ENCODE measurements at places on chromosomes 13 and 19. TPM values are rescaled to one million over a fixed set of nuclear protein-coding genes. Genes with fewer than 3 reads are reported as not detected.

Gene CDC42EP5
- 20.3 TPM for total RNA-seq

Gene CPT1C
- 17.0 TPM for total RNA-seq

- no peak for DNase-seq
These were observed 128.8 kb downstream of the GGACT start for GRCh38 chr13:100459747-100460146.

DNA sequence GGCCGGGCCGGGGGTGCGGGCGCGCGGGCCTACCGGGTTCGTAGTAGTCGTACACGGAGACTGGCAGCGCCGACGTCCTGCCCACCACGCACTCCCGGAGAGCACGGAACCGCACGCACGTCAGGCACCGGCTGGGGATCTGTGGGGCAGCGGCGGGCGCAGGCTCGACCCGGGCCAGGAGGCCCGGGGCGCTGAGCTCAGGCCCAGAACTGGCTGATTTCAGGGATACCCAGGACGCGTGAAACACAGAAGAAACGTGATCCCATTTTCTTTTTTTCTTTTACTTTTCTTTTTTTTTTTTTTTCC, 9.0 kb downstream of the F2RL3 start:
- DNase-seq: peak; percentile 86

Gene PLPPR3
- total RNA-seq: 0.36 TPM

Gene CTXN1
- total RNA-seq: 1.5 TPM

DNA sequence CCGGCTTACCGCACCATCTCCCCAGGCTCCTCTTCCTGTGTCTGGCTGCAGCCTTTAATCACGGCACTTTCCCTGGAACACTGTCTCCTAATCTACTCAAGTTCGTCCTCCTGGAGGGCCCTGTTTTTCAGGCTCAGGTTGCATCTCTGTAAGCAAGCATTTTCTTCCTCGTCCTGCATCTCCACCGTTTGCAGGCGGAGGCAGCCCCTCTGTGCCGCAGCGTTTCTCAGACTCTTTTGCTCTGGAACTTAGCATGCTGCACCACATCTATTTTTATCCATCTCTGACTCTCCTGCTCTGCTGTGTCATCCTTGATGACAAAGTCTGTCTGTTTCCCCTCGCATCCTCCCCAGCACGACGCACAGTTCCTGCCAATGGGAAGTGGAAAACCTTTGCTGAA, 117.5 kb downstream of the ATP8A2 start:
- DNase-seq: no peak

- peak; percentile 87 for DNase-seq
These were observed 977 bp upstream of the IL17D start for GRCh38 chr13:20702530-20702914.

Gene KIR2DL1
- not detected for total RNA-seq

GRCh38 chr13:40589285-40590109, 76.9 kb downstream of the FOXO1 start:
- peak; percentile 60 for DNase-seq

DNA sequence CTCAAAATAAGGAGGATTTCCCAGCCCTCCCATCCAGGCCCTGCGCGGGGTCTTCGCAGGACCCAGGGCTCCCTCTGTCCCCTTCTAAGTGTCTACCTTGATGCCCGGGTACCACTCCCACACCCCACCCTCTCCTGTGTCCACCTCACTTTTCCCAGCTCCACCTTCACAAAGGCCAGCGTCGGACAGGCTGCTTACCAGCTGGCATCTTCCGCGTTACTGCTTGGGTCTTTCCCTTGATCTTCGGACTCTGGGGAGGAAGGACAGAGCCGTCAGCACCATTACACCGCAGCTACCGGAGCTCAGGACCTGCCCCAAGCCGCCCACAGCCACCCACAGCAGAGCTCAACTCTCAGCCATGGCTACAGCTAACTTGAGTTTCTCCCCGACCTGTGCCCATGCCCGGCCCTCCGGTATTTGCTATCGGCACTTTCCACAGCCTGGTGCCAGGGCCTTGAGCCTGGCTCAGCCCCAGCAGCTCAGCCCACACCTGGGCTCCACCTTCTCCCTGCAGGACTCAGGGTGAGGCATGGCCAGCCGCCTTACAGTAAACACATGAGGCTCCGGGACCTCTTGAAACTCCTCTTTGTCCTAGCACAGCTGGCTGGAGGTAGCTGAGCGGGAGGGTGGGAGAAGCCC, 3.8 kb downstream of the C13orf46 start:
- no peak for DNase-seq

DNA sequence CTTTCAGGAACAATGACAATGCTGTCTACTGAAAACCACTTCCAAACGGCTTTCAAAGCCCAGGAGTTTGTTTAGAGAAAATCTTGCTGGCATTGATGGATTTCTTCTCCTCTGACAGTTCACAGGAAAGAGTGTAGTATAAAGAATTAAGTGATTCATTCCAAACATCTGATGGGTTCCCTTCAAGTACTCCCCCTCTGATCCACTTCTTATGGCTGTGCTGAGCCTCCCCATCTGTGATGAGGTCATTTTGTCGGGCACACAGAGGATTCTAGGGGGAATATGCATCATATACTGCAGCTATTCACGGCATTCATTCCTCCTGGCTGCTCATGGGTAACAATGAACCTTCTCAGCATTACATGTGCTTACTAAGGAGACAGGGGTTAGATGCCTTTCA, 107.9 kb downstream of the RGCC start:
- DNase-seq: peak; percentile 95

DNA sequence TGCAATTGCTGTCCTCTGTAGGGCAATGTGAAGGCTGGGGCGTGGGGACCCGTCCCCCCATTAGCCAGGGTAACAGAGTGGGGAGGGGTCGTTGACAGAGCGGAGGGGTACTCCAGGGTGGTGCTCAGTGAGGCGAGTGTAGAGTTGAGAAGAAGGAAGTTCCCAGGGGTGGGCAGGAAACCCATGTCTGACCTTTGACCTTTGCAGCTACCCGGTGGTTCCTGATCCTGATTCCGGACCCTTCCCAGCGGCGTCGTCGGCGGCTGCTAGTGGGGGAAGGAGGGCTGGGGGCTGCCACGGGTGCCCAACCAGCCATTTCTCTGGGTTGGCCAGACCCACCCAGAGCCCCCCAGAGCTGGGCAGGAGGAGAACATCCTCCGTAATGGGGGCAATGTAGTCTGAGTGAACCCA, 2.1 kb upstream of the PLVAP start:
- peak; percentile 37 for DNase-seq

Gene LMTK3
- total RNA-seq: not detected

Gene PNMA8C
- 0.36 TPM for total RNA-seq

GRCh38 chr13:99299256-99299919, 7.8 kb downstream of the GPR183 start:
- no peak for DNase-seq

- DNase-seq: no peak
These were observed 205.4 kb downstream of the SHISA2 start for GRCh38 chr13:25846222-25846984.

- no peak for DNase-seq
These were observed 331.6 kb downstream of the DLEU7 start for GRCh38 chr13:50511877-50512341.

DNA sequence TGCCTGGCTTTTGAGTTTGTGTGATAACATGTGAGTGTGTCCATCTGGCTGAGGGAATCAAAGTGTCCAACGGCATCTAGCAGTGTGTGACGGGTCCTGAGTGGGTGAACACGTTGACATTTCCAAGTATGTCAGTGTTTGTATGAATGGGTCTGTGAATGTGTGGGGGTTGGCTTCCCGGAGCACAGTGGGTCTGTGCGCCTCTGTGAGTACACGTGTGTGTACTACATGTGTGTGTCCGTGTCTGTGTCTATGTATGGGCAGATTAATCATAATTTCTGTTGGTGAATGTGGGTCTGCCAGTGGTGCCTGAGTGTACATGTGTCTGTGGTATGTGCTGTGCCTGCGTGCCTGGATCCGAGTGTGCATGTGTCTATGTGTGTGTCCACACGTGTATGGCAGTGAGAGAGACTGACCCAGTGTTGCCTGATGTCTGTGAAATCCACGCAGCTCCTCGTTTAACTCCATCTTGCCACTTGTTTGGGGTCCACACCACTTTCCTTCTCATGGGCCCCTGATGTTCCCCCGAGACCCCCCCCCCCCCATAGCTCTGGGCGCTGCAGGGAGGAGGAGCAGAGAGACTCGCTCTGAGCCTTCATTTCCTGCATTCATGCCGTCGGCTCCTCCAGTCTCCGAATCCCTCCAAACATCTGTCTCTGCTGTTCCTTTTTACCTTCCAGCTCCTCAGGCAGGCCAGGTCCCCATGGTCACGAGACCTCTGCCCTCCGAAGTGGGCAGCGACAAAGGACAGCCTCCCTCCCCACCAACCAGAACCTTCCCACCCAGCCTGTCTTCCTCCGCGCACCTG, 5.3 kb downstream of the CCDC8 start:
- DNase-seq: peak; percentile 58

DNA sequence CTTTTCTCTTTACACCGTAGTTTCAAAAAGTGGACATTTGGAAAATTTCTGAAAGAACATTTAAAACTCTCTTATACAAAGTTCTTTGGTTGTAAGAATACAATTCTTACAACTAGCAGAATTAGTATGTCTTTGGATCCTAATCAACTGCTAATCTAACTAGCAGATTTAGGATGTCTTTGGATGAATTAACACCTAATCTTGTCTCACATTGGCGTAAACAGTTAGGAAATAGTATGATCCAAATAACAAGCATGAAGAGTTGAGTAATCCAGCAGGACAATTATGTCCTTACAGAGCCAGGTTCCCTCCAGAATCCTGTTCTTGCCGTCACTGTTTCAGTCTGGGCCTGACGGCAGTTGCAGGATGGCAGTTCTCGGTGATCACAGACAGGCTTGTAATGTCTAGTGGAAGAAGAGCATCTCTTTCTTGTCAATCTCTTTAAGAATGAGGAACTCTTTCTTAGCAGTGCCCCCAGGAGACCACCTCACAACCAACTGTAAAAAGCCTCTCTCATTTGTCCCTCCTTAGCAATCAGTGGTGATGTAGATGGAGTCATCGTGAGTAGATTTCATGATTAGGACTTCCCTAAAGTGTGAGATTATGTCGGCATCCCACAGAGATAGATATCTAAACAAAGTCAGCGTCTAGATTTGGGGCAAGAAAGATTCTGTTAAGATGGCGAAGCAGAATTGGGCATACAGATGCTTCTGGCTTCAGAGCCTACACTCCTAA, 5.7 kb upstream of the TNFSF13B start:
- no peak for DNase-seq

Gene GATAD2A
- 48.9 TPM for total RNA-seq

Gene S1PR5
- total RNA-seq: 0.29 TPM

Gene SERPINE3
- not detected for total RNA-seq

Gene IL11
- total RNA-seq: 1.2 TPM

Gene GFY
- total RNA-seq: not detected

DNA sequence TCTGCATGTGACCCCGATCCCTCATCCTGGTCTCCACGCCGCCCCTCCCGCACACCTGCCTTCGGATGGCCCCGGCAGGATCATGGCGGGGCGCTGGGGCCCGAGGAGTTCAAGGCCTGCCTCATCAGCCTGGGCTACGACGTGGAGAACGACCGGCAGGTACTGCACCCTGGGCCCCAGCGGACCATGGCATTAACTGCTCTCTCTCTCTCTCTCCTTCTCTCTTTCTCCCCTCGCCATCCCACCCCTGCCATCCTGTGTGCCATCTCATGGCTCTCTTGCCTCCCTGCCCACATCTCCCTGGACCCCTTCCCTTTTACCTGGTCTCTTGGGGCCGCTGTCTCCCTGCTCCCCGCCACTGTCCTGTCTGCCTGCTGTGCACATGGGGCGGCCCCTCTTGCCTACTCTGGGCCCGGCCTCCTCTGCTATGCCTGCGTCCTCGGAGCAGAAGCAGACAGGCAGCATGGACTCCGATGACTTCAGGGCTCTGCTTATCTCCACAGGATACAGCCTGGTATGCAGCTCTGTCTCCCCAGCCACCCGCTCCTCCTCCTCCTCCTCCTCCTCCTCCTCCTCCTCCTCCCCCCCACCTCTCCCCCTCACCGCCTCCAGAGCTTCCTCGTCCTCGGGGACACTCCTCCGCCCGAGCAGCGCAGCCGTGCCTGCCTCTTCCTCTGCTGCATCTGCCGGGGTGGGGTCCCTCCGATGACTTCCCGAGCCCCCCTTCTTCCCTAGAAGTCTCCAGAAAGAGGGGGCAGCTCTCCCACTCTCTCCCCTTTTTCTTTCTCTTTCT, 16.2 kb downstream of the CAPN12 start:
- peak; percentile 88 for DNase-seq

- no peak for DNase-seq
These were observed 213.5 kb downstream of the FGF9 start for GRCh38 chr13:21884299-21884909.

Gene EBI3
- not detected for total RNA-seq

DNA sequence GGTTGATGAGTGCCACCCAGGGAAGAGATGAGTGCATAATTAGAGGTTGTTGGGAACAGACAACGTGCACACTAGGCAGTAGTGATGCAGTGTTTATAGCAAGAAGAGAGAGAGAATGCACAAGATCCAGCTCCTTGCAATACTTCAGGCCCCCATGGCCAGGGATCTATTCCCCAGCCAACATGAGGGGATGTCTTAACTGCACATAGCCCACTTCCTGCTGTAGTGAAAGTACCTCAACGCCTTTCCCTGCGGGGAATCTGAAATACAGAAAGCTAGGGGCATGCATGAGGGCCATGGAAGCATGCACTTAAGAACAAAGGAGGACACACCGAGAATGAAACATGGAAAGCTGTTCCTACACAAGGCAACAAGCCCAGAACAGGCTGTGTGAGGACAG, 636.7 kb upstream of the GPC6 start:
- DNase-seq: no peak

GRCh38 chr19:35710784-35711723, 6.7 kb downstream of the ZBTB32 start:
- DNase-seq: peak; percentile 75

Gene ADPRHL1
- total RNA-seq: 5.1 TPM

- no peak for DNase-seq
These were observed 224.6 kb downstream of the RAP2A start for GRCh38 chr13:97658556-97658955.

GRCh38 chr19:27774337-27774736, 1438.6 kb downstream of the UQCRFS1 start:
- no peak for DNase-seq

DNA sequence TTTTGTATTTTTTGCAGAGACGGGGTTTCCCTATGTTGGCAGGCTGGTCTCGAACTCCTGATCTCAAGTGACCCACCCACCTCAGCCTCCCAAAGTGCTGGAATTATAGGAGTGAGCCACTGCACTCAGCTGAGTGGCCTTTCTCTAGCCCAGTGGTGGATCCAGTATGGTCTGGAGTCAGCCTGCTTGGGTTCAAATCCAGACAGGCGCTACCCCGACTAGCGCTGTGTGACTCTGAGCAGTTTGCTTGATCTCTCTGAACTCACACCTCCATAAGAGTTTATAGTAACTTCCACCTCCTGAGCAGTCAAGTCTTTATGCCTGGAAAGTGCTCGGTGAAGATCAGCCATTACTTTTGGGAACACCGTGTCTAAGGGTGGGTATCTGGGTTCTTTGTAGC, 10.4 kb downstream of the S1PR2 start:
- peak; percentile 23 for DNase-seq

DNA sequence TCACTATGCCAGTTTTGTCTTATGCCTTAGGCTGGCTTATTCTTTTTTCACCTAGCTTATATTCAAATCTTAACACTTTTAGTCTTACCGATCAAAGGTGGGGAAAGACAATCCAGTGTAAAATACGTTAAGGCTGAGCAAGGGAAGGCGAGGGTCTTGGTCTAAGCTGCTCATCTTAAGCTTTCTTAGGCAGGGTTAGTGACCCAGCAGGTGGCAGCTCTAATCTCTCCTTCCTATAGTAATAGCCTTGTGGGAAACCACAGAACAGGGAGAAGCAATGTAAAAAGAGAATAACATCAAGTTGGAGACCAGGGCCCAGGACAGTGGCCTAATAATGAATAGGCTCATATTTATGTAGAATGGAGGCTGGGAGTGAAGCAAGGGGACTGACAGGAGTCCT, 45.9 kb downstream of the COG3 start:
- DNase-seq: no peak

Data from osteoblast (primary cell).